ENCODE measurements at places on chromosomes 7 and 10.

DNA sequence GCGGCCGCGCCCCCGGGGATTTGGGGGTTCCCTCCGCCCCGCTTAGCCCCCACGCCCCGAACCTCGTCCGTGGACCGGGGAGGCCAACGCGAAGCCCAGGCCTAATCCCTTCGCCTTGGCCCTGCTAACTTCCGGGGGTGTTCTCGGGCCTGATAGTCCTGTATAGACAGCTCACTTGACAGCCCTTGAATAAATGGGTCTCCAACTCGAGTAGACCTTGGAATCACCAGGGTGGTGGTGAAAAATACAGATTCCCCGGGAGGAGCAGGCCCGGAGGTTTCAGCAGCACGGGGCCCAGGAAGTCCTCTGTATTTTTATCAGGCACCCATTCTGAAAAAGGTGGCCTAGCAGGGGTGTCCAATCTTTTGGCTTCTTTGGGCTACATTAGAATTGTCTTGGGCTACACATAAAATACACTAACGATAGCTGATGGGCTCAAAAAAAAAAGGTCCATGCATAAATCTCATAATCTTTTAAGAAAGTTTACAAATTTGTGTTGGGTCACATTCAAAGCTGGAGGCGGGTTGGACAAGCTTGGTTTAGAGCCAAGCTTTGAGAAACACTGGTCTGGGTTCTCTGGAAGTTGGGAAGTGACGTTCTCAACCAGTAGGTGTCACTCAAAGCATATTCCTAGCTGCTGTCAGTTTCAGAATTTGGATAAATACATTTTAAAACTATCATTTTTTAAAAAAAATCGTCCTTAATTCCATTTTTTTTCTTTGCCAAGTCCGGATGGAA lies 221.7 kb downstream of the PHTF2 start:
- DNase-seq, result no peak

- no peak for DNase-seq
These were observed 515 bp downstream of the BEND7 start for GRCh38 chr10:13528123-13528874.

GRCh38 chr10:3775696-3776551 lies 9.1 kb downstream of the KLF6 start:
- DNase-seq, result no peak

- DNase-seq, result no peak
These were observed 108.3 kb upstream of the CDK6 start for GRCh38 chr7:92944633-92945032.

DNA sequence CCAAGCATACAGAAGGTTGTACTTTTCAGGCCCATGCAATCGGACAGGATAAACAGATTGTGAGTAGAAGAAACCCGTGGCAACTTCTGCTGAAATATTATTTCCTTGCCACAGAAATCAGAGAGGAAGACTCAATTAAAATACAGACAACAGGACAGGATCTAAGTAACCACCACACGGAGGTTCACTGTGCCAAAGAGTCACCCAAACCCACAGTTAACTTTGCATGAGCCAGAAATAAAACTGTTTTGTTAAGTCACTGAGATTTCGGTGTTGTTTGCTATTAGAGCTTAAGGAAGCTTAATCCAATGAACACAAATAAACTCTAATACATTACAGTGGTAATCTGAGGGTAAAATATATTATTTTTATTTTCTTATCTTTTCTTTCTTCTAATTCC lies 14.0 kb downstream of the PNPLA8 start:
- DNase-seq, result no peak

DNA sequence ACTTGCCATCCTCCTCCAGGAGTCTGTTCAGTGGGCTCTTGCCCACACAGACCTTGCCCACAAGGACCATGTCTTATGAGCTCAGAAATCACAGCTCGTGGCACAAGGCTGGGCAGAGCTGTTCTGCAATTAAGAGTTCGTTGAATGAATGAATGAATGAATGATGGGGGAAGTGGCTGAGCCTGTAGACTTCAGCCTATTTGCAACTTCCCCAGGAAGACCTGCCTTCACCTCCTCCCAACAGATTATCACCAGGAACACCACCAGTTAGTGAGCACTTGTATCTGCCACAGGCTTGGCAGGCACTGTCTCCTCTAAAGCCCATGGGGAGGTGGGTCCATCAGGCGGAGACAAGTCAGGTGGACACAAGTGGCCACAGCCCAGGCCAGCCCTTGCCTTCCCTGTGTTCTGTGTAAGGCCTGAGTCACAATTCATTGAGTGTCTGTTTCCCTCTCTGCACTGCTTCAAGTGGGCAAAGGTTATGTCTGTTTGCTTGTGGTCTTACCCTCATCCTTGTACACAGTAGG lies 1.8 kb upstream of the FGF8 start:
- DNase-seq, result no peak

GRCh38 chr7:103148994-103149807 lies at the start of gene NAPEPLD:
TSS of gene NAPEPLD (minus strand) at chr7:103149099. CDS start at chr7:103128776, 20,323 bp downstream.
- DNase-seq, result peak; percentile 51

- DNase-seq, result no peak
These were observed 53.9 kb downstream of the SYPL1 start for GRCh38 chr7:106057962-106058927.

DNA sequence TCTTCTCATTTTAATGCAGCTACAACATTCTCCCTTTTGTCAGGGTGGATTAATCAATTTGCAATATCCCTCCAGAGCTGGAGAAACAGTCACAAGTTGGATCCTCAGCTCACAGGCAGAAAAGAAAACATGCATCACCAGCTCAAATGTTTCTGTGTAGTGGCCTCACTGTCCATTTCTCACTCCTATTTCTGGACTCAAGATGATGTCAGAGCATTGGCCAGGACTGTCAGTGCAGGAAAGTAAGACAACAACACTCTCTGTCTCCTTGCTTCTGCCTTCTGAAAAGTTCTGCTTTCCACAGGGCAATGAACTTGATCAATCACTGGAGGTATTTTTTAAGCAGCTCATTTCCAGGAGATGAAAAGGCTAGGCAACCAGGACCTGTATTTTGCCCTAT lies 8.2 kb upstream of the SVIL start:
- DNase-seq, result no peak

GRCh38 chr10:76975126-76975525 lies 662.5 kb downstream of the KCNMA1 start:
- no peak for DNase-seq

- no peak for DNase-seq
These were observed 4.3 kb downstream of the SNX8 start for GRCh38 chr7:2309889-2310331.

- no peak for DNase-seq
These were observed 1.0 kb downstream of the NT5C2 start for GRCh38 chr10:103192089-103192450.

DNA sequence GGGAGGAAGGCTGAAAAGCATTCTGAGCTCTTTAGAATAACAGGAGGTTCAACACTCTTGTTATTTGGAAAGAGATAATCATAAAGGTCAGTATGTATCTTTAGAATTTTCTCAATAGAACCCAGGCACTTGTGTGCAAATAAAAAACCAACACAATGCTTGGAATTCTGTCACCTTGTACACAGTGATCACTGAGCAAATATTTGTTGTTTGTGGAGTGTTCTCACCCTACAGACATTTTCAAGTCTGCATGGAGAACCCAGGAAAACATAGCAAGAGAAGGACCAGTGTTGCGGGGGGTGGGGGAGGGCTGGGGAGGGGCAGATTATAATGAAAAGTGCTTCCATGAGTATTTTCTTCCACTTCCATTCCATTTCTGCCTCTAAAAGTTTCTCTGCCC lies 87.4 kb downstream of the FAM107B start:
- DNase-seq, result no peak

DNA sequence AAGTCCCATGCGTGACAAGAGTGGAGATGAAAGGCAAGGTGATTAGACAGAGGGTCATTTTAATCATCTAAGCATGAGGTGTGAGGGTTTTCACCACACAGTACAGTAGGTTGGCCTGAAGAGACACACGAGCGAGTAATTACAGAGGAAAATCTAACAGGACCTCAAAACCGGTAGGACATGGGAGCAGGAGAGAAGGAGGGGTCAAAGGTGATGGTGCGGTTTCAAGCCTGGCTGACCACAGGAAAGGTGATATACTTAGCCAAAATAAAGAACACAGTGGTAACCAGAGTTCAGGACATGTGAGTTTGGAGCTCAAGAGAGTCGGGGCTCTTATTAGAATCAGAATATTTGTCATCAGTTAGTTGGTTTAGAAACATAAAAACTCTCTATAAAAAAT lies 20.0 kb downstream of the GLI3 start:
- DNase-seq, result no peak

GRCh38 chr7:15543256-15543655 lies 18.6 kb downstream of the AGMO start:
- DNase-seq, result no peak

GRCh38 chr10:52316500-52316899 lies 2.4 kb downstream of the DKK1 start:
- no peak for DNase-seq

DNA sequence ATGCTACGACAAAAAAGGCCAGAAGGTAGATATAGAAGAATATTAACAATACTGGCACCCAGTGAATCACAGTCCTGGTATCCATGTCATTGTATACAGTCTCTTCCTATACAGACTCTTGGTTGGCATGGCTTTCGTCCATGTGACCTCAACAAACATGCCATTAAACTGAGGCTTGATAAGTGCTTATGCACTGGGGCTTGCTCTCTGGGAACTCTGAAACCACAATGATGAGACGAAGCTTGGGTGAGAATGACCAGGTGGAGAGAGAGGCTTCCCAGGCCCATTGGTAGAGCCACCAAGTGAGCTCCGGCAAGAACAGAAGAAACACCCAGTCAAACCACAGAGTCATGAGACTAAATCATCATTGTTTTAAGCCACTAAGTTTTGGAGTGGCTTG lies 33.2 kb downstream of the PNPLA8 start:
- DNase-seq, result no peak

GRCh38 chr10:116286626-116287200 lies 13.7 kb upstream of the GFRA1 start:
- DNase-seq, result no peak

DNA sequence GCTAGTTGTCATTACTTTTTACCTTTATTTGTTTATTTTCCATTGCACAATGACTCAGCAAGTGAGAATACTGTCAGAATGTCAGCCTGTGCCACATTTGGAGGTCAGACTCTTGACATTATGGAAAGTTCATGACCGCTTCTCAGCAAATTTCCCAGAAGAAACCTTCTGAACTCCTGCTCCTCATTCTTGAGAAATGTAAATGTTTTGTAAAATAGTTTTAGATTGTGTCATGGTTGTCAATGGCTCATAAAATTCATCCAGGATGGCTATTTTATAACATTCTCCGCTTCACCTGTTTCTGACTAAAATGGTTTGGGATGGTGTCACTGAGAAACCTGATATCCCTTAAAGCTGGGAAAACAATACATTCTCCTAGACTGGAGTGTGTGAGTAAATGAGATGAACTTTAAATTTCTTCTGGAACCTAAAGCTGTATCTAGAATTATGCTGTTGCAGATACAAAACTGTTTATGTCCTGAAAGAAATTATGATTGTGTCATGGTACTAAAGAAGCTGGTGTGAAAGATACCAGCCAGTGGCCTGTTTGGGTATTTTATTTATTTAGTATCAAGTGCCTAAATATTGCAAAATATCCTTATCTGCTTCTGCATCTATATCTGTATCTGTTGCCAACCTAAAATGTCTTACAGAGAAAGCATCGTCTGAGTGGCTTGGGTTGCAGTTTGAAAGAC lies 671.7 kb downstream of the GATA3 start:
- no peak for DNase-seq

DNA sequence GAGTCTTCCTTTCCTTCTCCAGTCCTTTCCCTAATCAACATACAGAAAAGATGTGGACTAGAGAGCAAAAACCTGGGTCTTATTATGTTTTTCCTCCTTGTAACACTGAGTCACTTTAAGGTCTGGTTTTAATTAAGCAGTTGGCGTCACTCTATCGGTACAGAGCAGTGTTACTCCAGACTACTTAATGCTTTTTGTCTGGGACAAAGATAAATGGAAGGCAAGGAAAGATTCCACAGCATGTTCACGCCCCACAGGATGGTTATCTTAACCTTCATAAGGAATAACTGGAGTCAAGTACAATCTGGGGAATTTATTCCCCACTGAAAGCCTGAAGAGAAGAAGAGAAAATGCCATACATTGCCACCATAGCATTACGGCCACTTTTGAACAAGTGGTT lies 145.7 kb downstream of the ELAPOR2 start:
- no peak for DNase-seq

GRCh38 chr7:119197877-119198527 lies 973.5 kb downstream of the ANKRD7 start:
- no peak for DNase-seq

- DNase-seq, result no peak
These were observed 18.0 kb downstream of the NUDT5 start for GRCh38 chr10:12177642-12178041.

- DNase-seq, result no peak
These were observed 28.4 kb upstream of the SMC3 start for GRCh38 chr10:110539091-110539490.

GRCh38 chr7:128890306-128891109 lies 20.0 kb downstream of the KCP start:
- no peak for DNase-seq

GRCh38 chr10:58291538-58292174 lies 22.7 kb downstream of the CISD1 start:
- no peak for DNase-seq

DNA sequence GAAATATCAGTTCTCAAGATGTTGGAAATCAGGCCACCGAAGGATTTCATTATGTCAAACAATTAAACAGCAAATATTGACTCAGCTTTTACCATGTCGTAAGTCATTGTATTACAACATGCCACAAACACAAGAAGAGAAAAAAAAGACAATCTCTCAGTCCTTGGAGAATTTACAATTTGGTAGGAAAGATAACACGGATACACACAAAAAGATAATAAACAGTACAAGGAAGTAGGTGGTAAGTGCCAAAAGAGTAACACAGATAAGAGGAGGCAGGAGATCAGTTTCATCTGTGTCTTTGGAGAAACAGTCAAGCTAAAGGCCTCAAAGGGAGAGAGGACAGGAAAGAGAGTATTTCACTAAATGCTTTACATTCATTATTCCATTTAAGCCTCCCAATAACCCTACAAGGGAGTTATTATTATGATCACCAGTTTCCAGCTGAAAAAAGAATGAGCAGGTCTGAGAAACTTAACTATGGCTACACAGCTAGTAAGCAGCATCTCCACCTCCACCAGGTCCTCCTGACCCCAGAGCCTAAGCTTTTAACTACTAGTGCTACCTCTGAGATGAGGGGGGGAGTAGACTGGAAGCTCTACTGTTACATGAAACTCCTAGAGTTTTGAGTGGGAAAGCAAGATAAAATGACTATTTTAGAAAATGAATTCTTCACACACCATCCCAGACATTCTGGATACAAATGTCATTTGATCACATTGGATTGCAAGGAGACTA lies 13.9 kb upstream of the DNAJC1 start:
- DNase-seq, result no peak

- DNase-seq, result no peak
These were observed 54.6 kb downstream of the EEPD1 start for GRCh38 chr7:36207451-36208291.

- no peak for DNase-seq
These were observed 63.4 kb downstream of the SRPK2 start for GRCh38 chr7:105325216-105325904.

Data from stimulated activated CD4-positive, alpha-beta T cell treated with anti-CD3 and anti-CD28 coated beads, Interleukin-12 subunit alpha, Interleukin-12 subunit beta, amount 100 ng/mL, for 24 hours (primary cell).